ENCODE measurements at places on chromosomes 12 and 14.

DNA sequence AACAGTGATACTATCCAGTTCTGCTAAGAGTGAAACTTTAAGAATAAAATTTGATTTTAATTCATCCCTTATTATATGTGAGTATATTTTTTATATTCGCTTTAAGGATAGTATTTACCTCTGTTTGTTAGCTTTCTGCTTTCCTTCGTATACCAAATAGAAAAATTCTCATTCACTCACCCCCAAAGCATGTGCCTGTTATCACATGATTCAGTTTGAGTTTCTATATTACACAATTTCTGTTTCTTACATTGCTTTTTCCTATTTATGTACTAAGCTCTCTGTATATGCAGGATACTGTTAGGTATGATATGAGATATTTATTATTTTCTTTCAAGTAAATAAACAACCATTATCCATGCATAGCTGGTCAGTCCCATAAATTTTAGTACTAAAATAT, 275.2 kb downstream of the FBXL14 start:
- no peak for DNase-seq

- DNase-seq = no peak
Observed at GRCh38 chr12:127035011-127035879, 1231.7 kb upstream of the TMEM132C start.

DNA sequence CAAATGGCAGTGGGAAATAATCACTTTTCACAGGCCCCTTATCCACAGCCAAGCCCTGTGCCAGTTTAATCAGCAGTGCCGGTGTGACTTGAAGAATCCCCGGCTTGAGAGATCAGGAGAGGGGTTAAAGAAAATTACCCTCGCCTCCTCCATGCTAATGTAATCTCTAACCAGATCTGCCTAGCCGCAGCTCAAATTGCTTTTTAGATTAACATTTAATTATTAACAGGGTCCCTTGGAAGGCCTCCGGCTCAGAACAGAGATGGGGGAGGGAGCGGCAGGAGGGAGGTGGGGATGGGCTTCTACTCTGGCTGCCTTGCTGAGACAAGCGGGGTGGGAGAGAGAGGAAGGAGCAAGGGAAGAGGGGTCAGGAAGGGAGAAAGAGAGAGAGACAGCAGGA, 24.0 kb downstream of the FAM222A start:
- DNase-seq = no peak

DNA sequence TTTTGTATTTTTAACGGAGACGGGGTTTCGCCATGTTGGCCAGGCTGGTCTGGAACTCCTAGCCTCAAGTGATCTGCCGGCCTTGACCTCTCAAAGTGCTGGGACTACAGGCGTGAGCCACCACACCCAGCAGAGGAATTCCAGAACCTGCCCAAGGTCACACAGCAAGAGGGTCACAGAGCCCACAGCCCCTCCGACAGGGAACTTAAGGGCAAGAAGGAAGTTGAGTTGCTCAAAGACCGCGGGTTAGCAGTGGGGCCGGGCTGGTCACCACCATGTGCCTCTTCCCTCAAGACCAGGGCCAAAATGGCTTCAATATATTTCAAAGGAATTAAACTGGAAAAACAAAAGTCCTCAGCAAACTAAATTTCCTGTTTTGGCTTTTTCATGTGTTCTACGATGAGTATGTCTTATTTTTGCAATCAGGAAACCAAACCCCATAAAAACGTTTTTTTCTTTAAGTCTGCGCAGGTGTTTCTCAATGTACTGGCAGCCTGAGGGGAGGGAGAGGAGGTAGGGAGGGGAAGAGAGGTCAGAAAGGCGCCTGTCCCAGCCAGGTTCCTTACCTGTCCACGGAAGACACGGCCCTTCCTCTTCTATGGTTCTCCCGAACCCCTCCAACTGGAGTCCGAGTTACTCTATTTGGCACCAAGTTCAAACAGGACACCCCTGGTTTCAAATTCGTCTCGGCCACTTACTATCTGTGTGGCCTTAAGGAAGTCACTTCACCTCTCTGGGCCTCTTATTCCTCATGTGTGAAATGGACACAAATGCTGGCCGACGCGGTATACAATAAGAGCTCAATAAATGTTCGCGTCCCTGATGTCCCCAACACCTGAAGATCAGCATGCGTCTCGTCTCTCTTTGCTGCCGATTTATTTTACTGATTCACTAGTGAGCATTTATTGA, 778 bp downstream of the SLC8B1 start:
- no peak for DNase-seq

DNA sequence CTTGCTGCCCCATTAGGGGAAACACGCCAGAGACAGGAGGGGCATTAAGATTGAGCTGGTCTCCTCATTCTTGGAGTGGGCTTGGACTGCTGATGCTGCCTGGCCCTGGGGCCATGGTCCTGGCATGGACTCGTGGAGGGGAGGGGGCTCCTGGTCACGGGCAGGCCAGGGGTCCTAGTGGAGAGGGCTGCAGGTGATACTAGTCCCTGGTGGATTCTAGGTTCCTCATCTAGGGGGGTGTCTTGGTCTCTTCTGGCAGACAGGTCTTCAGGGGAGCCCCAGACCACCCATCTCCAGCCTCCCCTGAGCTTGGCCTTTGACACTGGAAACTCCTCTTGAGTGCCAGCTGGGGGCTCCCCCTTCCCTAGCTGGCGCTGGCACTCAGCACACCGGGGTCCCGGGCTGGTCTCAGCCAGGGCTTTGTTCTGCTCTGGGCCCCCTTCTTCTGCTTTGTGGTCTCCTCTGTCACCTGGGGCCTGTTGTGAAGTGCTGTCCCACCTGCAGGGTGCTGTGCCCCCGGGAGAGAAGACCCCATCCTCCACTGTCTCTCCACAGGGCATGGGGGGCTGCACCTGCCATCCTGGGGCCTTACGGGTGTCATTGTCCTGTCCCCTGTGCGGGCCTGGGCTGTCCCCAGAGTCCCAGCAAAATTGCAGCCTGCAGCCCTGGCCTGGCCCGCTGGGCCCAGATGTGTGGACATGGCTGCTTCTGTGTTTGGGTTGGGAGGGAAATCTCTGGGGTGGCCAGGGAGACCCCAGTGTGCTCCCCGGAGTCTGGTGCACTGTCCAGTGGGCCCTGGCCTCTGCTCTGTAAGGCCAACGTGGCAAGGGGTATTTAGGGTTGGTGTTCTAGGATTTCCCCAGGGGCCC, 2.3 kb downstream of the KIF26A start:
- DNase-seq = no peak

DNA sequence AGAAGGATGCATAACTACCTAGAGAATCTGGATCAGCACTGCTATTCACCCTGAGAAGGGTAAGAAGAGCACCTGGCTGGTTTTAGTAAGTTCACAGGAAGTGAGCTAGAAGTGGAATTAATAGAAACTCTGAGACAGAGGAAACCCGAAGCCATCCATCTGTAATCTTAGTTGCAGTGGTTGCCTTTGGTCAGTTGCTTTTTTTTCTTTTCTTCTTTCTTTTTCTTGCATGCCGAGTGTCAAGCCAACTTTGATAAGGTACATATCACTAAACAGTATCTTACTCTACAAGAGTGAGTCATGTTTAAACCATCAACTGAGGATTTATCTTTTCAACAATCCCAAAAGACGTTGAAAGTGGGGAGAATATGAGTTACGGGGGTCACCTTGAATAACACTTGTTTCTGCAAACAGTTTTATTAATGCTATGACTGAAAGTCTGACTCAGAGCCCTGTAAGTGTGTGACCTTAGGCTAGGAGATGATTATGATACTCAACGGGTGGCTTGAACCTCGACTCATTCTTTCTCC, 26.7 kb downstream of the C12orf75 start:
- DNase-seq = no peak

- no peak for DNase-seq
Observed at GRCh38 chr14:58131386-58131785, 20.6 kb downstream of the ARMH4 start.

DNA sequence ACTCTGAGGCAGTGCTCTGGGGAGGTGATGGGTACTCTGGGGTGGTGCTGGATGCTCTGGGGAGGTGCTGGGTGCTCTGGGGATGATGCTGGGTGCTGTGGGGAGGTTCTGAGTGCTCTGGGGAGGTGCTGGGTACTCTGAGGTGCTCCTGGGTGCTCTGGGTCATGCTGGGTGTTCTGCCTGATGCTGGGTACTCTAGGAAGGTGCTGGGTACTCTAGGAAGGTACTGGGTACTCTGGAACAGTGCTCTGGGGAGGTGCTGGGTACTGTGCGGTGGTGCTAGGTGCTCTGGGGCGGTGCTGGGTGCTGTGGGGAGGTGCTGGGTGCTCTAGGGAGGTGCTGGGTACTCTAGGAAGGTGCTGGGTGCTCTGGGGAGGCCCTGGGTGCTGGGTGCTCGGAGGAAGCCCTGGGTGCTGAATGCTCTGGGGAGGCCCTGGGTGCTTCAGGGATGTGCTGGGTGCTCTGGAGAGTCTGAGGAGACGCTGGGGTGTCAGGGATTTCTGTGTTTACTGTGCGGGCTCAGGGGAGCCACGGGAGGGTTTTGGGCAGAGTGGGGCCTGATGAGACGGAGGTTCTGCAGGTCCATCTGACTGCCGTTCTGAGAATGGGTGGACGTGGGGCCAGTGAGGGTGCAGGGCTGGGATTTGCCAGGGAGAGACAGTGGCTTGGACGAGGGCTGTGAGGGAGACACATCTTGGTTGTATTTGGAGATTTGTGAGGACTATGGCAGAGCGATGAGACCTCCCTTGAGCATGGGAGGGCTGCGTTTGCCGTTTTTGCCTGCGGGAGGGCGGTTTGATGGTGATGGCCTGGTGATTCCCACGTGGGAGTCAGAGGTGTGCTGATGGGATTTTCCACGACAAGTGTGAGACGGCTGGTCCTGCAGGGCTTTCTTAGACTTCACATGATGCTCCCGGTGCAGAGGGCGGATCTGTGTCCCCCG, 30.0 kb downstream of the MMP17 start:
- DNase-seq = no peak

GRCh38 chr12:116906285-116906684, 4.5 kb upstream of the FBXW8 start:
- DNase-seq = no peak

DNA sequence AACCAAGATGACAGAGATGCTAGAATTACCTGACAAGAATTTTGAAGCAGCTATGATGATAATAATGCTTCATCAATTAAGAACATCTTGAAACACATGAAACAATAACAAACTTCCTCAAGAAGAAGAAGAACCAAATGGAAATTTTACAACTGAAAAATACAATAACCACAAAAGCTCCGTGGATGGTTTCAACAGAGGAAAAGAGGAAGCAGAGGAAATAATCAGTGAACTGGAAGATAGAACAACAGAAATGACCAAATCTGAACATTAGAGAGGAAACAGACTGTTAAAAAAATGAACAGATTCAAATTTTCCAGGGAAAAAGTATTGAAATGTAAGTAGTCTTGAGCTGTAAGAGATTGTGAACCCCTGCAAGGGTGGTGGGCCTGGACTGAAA, 62.8 kb upstream of the SLC35F4 start:
- no peak for DNase-seq

DNA sequence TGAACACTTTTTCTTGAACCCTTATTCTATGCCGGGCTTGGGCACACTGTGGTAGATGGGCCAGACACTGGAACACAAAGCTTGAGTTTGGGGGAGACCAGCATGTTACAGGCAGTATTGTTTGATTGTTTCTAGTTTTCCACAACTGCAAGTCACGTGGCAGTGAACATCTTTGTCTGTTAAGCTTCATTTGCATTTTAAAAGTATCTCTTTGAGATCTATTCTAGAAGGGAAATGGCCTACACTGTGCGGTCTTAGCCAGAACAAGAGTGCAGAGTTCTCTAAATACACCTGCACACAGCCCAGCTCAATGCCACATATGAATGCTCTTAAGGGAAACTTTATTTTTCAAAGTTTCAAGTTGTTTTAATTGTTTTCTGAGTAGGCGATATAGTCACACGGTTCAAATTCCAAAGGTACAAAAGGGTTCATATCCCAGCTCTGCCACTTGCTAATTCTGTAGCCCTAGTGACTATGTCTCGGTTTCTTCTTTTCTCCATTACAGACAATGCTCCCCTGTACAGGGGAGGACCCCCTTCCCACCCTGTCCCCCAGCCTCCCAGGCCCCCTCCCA, 24.9 kb downstream of the RIN3 start:
- DNase-seq = no peak

DNA sequence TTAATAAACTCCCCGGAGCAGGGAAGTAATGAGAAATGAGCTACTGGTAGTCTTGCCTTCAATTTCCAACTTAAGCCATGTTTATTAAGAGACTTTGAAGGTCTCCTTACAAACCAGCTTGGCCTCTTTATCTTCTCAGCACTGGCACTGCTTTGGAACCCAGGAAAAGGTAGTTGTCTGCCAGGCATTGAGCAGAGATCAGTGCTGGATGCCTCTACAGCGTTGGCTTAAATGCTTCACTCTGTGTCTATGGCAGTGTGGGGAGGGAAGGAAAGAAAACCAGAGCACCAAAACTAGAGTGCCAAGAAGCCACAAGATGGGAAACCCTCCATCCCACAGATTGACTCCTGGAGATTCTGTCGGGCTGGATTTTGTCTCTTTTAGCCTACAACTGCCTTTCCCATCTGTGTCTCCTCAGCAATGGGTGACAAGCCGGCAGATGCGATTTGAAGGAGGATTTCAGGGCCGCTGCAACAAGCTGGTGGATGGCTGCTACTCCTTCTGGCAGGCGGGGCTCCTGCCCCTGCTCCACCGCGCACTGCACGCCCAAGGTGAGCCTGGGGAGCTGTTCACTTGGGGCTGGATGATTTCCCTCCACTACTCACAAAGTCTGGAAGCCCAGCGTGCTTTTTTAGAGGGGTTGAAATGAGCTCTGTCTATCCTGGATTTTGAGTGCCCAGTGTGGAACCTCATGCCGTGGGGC, 57.3 kb downstream of the FNTB start:
- no peak for DNase-seq

DNA sequence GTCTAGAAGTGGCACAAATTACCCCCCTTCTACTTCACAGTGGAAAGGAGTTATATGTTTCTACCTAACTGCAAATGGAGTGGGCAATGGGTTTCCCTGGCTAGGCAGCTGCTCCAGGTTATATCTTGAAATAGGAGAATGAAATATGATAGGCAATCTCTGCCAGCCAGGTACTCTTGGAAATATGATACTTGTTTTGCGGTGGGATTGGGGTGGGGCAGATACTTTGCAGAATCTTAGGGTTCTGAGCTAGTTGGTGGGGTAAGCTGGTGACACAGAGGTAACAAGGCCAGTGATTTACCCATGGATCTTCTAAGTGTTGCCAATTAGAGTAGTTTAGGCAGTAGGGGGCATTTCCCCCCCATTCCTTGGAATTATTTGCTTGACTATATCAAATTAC, 140.1 kb downstream of the ATP23 start:
- no peak for DNase-seq

GRCh38 chr12:85441741-85442140, 161.7 kb downstream of the ALX1 start:
- DNase-seq = no peak
